Chondrocyte (in vitro differentiated cells): ENCODE measurements at places on chromosomes 1 and 21.
A peak's percentile ranks its signal among the peaks of the same experiment; 100 is the strongest.

- DNase-seq = no peak
Observed at GRCh38 chr1:1331068-1331965, at the start of gene TAS1R3. Gene TAS1R3, plus strand, starts transcription at chr1:1331280. Its CDS starts 66 bp downstream, at chr1:1331346.

GRCh38 chr1:203361945-203362719, 11.2 kb upstream of the FMOD start:
- no peak for DNase-seq

DNA sequence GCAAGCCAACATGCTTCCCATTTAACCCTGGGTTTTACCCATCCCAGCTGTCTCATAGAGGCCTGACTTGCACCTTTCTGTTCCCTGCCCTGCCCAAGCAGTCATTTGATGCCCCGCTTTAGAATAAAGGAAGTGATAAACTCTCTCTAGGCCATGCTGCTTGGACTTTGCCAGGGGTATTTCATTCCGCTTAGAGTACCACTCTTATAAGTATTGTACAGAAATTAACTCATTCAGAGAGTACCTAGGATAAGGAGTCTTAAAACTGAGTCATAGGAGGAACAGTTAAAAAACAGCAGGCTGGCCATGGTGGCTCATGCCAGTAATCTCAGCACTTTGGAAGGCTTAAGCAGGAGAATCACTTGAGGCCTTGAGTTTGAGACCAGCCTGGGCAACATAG, 21.0 kb upstream of the LYST start:
- DNase-seq = no peak

DNA sequence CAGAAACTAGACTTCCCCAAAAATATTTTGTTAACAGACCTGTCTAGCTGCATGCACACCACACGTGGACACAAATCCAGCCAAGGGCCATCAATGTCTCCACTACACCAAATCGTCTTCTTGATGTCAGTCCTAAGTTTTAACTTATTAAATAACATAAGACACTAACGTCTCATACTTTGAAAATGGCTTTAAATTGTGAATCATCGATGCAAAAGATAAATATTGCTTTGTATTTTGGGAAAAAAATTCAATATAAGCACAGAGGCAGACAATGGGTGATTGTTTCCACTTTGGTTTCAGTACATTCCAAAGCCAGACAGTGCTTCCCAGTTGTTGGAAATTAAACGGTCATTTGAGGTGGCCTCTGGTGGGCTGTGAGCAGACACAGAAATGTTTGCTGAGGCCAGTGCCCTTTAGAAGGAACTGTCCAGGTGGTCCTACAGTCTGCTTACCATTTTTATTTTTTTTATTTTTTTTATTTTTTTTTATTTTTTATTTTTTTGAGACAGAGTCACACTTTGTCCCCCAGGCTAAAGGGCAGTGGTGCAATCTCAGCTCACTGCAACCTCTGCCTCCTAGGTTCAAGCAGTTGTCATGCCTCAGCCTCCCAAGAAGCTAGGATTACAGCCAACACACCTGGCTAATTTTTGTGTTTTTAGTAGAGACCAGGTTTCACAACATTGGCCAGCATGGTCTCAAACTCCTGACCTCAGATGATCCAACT, 1.8 kb upstream of the KIAA2013 start:
- no peak for DNase-seq

GRCh38 chr1:160797861-160798273, 1.9 kb downstream of the LY9 start:
- no peak for DNase-seq

GRCh38 chr21:31874812-31875212, 2.0 kb downstream of the HUNK start:
- DNase-seq = no peak

DNA sequence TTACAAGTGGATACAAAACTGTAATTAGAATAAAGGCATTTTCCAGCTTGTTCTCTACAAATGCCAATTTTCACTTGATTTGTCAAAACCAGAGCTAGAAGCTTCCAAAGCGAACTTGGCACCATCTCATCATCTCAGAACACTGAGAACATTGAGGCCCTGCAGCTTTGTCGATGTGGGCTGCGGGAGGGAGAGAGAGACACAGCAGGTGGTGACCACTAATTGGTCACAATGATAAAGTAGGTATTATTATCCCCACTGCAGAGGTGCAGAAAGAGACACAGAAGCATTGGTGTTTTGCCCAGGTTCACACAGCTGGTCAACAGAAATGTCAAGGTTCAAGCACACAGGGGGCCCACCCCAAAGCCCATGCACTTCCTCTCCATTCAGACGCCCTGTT, 72.2 kb upstream of the KRTAP19-8 start:
- DNase-seq = no peak

DNA sequence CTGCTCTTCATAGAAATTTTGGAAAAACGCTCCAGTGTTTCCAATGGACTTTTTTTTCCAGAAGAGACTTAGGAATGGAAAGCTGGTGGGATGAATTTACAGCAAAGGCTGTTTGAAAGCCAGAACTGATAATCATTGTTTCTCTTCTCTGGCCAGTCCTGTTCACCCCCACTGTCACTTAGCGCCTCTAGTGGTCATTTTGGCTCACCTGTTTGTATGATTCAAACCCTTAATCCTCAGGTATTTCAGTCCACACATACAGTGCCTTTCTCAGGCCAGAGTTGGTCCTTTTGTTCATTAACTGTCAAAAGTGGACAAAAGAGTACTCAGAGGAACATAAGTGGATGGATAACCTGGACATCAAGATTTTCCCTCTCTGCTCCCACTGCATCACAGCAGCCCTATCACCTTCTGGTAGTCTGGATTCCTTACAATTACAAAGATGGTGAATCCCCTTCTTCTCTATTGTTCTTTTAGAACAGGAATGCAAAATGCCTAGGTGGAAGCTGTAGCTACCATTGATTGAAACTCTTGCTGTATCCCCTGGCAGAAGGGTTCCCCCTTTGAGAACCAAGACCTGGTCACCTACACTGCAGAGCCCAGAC, 177.6 kb upstream of the OLFM3 start:
- no peak for DNase-seq

DNA sequence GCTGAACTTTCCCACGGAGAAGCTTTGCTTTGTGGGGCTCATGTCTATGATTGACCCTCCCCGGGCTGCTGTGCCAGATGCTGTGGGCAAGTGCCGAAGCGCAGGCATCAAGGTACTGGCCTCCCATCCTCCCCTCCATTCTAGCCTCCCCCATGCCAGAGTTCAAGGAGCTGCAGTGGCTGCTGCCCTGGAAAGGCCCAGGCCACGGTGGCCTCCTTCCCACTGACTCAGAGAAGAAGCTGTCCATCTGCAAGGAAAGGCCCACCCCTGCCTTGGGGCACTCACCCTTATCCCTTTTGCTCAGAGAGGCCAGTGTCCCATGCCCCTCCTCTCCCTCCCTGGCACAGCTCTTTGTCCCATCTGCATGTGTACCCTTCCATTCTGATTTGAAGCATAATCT, 14.9 kb downstream of the ATP1A2 start:
- DNase-seq = no peak

GRCh38 chr1:162222014-162222413, 152.5 kb downstream of the NOS1AP start:
- DNase-seq = no peak

DNA sequence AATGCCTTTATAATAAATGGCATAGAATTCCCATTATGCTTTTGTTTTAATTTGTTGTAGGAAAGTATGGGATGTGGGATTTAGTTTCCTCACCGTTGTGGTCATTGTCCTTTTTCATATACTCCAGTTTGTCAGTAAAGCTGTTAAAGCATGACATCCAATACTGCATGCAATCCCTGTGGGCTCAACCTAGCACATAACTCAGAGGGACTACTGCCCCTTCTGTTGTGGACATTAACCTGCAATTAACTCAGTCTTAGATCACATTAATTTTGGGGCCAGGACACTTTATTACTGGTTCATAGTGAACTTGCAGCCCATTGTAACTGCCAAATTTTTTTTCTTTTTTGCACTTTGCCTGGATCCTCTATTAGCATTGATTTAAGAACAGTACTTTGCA, 112.5 kb downstream of the DNM3 start:
- DNase-seq = no peak

DNA sequence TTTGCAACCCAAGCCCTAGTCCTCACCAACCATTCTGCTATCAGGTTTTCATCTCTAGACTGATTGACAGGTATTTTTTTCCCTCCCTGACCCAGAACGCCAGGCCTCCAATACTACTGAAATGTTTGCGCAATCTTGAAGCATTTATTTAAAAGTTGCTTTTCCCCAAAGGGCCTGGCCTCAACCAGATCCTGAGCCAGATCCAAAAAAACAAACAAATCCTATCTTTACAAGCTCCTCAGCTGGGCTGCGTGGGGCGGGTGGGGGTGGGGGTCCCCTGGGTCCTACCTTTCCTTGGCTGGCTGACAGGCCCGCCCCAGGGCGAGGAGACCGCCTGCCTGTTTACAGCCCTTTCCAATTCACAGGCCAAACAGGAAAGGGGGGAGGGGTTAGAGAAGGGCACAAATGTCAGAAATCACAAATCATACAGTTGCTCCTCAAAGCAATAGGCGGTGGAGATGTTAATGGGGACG, 98.8 kb downstream of the FOXD2 start:
- no peak for DNase-seq

DNA sequence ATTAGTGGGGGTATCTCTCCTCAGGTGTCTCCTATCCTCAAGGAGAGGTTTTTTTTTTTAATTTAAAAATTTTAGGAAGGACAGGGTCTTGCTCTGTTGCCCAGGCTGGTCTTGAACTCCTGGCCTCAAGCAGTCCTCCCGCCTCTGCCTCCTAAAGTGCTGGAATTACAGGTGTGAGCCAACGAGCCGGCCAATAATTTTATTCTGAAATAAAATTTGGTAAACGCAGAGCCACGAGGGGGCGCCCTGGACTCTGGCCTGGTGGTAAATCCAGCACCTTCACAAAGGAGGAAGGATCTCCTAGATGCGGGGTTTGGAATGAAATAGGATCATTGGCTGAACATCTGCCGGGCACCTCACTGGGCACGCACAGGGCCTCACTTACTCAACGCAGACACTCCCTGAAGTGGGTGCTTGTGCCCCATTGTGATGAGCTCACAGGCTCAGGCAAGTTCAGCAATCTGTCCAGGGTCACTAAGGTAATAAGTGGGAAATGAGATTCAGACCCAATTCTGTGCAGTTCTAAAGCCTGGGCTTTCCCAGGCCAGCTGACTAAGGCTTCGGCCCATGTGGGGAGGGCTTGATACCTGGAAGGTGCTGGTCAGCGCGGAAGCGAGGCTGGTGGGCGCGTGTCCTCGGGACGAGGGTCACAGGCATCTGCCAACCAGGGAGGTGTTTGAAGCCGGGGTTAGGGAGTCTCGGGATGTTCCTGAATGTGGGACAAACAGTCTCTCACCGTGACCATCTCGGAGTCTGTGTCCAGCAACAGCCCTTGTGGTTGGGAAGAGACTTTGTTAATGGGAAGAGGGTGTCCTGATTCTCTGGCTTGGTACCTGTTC, 32.7 kb upstream of the ETV3 start:
- no peak for DNase-seq

DNA sequence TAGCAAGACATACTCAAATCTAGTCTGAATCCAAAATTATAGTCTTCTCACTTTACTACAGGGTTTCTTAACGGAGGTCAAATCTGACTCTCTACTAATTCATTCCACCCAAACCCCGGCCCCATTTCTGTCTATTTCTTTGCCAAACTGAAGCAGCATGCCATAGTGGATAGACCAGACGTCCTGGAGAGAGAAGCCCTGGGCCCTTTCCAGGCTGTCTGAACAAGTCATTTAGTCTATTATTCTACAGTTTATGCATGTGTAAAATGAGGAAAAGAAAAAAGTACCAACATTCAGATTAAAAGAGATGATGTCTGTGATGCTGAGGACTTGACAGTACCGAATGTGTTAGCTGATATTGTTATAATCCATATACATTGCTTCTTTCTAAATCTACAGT, 95.0 kb downstream of the GDAP2 start:
- no peak for DNase-seq

GRCh38 chr1:27885621-27886352, 13.4 kb downstream of the THEMIS2 start:
- no peak for DNase-seq

- no peak for DNase-seq
Observed at GRCh38 chr21:24514081-24514733, 1093.1 kb downstream of the MRPL39 start.

- DNase-seq = no peak
Observed at GRCh38 chr21:45640888-45641479, 2.5 kb upstream of the PCBP3 start.

DNA sequence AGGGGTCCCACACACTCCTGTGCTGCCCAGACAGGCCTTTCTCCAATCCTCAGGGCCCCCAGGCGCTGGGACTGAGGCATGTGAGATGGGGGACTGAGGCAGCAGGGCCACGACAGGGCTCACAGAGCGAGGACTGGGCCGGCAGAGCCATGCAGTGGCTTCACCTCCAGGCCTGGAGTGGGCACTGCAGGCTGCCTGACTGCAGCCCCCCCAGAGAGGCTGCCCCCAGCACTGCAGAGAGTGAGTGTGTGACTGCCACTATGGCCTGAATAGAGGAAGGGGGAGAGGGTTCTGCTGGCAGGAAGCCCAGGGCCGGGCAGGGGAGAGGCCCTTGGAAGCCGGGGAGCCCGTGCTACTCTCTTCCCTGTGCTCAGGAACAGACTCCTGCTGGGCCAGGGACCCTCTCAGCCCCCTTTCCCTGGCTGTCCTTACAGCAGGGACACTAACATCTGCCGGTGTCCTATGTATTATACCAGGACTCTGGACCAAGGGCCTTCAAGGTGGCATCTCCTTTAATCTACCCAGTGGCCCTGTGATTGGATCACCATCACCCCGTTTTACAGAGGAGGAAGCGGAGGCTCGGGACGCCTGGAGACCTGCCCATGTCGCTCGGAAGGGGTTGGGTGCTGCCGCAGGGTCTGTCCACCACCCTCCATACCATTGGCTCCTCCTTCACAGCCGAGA, 20.2 kb upstream of the PLEKHG5 start:
- peak; percentile 91 for DNase-seq

DNA sequence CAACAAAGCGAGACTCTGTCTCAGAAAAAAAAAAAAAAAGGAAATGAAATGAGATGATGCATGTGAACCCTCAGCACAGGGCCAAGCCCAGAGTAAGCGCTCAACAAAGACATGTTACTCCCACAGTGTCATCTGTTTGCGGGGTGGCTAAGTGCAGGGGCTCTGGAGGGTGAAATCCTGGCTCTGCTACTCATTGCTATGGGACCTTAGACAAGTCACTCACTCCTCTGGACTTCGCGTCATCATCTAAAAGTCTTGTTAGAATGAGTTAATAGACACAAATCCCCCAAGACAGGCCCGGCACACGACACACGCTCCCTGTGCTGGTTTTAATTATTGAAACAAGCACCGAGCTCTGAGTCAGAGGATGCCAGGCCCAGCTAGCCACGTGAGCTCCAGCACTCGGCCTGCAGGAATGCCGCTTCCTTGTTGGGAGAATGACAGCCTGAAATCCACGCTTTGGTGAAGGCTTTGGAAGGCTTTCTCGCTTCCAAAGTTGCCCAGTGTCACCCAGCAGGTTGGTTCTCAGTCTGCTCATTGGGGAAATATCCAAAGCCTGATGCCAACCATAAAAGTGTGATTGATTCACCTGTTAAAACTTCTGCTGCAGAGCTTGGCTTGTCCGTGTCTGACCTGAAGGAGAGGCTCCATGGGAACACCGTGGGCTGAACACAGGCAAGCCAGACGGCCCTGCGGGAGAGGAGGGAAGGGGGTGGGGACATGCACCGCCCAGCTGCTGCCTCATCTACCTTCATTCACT, 36.7 kb upstream of the TARDBP start:
- no peak for DNase-seq

- peak; percentile 62 for DNase-seq
Observed at GRCh38 chr21:42562816-42563215, 49.2 kb downstream of the SLC37A1 start.
